Fibroblast of upper back skin (primary cell): ENCODE measurements at places on chromosomes 11 and 22.

- peak; percentile 12 for DNase-seq
Observed at GRCh38 chr11:18452927-18453326, 2.7 kb upstream of the LDHAL6A start.

DNA sequence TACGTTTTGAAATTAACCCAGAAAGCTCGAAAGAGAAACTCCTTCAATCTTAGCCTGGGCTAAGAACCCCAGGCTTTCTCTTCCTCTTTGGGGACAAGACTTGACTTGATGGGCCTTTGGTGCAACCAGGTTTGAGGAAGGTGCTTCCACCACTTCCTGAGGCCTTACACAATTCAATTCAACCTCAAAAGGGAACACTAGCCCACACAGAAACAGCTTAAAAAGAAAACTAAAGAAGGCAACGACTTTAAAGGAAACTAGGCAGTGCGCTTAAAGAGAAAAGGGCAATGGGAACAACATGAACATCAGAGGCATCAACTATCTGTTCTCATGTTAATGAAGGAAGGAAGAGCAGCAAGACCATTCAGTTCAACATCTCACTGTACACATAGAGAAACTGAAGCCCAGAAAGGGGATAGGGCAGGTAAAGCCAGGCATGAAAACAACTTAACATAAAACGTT lies 24.8 kb downstream of the PAK1 start:
- DNase-seq, result no peak

GRCh38 chr11:92364177-92364576 lies 139.6 kb downstream of the FAT3 start:
- DNase-seq, result no peak

DNA sequence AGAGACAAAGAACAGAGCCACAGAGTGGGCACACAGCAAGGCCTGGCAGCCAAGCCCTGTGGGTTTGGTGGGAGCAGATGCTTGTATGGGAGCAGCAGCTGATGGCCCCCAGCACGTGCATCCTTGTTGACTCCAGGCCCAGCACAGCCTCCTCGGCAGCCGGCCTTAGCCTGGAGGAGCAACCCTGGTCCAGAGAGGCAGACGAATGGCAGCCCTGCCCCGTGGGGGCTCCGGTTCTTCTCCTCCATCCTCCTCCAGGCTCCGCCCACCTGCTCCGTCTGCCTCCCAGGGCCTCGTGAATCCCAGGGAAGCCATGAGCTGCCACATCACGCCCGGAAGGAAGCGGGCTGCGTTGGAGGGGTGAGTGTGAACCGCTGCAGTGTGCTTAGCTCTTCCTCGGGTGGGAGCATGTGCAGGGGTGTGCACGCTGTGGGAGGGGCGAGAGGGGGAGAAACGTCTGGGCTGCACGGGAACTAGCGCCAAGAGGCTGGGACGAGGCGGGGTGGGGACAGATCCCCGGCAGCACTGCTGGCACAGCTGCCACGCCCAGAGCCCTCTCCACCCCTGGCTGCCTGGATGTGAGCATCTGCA lies 36.3 kb upstream of the JAM3 start:
- no peak for DNase-seq

DNA sequence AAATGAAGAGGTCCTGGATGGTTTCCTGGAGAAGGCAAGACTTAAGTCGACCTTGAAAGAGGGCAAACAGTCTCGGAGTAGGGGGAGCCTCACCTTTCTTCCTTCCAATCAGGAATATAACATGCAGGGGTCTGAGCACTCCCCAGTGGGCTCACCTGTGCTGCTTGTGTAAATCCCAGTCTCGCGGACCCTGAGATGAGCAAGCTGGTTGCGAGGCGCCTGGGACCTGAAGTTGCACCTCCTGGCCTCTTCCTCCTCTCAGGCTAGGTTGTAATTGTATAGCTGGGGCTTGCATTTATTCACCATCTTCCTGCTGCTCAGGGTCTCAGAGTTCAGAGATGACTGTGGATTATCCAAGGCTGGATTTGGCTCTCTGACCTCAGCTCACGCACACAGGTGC lies 7.5 kb upstream of the WBP2NL start:
- no peak for DNase-seq

DNA sequence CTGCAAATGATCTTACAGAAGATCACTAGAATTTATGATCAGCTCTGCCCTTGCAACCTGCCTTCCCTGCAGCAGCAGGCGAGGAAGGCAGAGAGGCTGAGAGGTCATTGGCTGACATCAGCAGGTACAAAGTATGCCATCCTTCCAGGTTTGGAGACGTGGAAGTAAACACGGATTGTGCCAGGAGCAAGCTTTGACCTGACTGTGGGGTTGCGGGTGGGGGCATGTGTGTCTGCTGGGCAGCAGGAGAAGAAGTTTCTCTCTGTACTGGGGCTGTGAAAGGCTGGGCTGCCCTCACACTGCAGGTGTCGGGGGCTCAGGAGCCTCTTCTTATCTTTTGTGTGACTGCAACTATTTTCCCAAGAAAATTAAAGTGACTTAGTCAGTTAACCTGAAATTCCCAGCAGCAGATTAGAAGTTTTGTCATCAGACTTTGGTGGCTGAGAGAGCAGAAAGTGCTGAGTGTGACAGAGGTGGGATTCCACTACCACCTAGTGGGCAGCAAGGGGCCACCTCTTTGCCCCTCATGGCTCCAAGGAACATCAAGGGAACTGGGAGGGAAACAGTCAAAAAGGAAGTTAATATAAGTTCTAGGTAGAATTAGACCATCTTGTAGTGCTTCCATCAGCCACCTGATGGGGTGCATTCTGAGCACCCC lies 565.9 kb downstream of the ETS1 start:
- DNase-seq, result peak; percentile 34
